ENCODE measurements at places on chromosomes 3 and 15. TPM values are rescaled to one million over a fixed set of nuclear protein-coding genes. Genes with fewer than 3 reads are reported as not detected.

The SI gene
- not detected for total RNA-seq

The PARL gene
- 33.5 TPM for total RNA-seq

The ITGA11 gene
- 16.6 TPM for total RNA-seq

The BSN gene
- total RNA-seq, result 0.48 TPM

The ALDH1A2 gene
- 36.0 TPM for total RNA-seq

The CFAP91 gene
- total RNA-seq, result 2.6 TPM

The CACNA1D gene
- 23.5 TPM for total RNA-seq

The IQCB1 gene
- 41.1 TPM for total RNA-seq

The SNAP23 gene
- 94.3 TPM for total RNA-seq

The EFHB gene
- total RNA-seq, result not detected

DNA sequence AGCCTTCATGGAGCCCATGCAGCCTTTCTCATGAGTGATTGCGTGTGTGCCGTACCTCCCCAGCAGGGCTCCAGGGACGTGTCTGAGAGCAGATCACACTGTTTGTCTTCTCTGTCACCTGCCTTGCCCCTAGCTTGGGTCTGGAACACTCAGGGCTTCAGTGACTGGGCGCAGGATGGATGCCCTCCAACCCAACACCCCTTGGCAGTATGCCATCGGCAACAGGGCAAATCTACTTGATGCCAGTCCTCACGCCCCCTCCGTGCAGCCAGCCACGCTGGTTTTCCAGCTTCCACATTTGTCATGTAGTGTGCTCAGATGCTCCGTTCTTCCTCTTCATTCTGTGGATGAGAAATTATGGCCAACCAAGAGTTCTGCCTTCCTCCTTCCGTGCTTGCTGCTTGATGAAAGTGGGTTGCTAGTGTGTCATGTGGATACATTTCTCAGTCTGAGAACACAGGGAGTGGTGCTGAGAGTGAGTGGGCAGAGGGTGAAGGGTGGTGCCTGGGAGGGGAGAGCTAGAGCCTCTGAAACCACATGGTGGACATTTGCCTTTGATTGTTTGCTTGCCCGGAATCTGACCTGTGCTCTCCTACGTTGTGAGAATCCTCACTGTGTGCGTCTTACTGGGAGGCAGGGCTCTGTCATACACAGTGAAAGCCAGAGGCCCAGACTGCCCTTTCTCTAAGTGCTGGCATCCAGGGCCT is 97.2 kb downstream of the FAM43A start:
- no peak for DNase-seq

DNA sequence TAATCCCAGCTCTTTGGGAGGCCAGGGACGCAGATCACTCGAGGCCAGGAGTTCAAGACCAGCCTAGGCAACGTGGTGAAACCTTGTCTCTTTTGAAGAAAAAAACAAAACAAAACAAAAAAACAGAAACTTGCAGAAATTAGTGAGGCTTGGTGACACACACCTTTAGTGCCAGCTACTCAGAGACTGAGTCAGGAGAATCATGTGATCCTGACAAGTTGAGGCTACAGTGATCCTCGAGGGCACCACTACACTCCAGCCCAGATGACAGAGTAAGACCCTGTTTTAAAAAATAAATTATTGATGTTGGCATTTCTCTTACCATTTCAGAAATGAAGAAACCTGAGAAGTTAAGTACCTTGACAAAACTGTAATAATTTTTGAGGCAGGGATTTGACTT is 44.6 kb upstream of the CCNB2 start:
- DNase-seq, result no peak

DNA sequence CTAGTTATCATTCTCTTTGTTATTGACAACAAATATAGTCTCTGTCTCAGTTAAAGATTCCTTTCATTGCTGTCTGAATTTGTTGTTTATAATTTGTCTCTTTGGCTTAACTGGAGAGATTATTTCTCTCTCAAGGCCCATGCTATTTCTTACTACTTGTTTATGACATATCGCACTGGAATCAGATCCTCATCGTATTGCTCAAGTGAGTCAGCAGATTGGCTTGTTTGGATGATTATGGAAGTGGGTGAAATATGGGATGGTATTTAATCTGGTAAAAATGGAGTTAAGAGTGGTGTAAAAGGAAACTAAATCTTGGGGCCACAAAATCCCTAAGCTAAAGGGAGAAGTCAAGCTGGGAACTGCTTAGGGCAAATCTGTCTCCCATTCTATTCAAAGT is 613.1 kb downstream of the SI start:
- DNase-seq, result no peak

DNA sequence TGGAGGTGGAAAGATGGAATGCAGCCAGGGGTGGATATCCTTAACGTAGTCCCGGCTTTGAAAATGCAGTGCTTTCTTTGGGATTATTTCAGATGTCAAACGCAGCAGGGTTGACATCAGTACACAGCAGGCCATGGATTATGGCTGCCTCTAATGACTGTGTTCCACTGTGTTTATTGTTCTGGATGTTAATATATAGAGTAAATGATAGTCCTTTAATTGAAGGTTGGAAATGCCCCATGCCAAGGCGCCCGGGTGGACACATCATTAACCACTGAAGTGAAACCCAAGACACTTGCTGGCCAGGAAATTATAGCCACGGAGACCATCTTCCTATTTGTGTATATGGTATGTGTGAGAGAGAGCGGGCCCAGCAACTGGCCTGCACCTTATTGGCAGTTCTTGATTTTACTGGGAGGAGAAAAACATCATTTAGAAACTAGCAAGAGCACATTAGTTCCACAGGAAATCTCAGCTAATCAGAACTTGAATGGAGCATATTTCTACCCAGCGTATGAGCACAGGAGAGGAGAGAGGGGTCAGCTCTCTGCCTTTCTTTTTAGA is 254.9 kb upstream of the RASGRP1 start:
- DNase-seq, result no peak

- DNase-seq, result no peak
These were observed 866.1 kb downstream of the NSUN3 start for GRCh38 chr3:94928921-94929320.

DNA sequence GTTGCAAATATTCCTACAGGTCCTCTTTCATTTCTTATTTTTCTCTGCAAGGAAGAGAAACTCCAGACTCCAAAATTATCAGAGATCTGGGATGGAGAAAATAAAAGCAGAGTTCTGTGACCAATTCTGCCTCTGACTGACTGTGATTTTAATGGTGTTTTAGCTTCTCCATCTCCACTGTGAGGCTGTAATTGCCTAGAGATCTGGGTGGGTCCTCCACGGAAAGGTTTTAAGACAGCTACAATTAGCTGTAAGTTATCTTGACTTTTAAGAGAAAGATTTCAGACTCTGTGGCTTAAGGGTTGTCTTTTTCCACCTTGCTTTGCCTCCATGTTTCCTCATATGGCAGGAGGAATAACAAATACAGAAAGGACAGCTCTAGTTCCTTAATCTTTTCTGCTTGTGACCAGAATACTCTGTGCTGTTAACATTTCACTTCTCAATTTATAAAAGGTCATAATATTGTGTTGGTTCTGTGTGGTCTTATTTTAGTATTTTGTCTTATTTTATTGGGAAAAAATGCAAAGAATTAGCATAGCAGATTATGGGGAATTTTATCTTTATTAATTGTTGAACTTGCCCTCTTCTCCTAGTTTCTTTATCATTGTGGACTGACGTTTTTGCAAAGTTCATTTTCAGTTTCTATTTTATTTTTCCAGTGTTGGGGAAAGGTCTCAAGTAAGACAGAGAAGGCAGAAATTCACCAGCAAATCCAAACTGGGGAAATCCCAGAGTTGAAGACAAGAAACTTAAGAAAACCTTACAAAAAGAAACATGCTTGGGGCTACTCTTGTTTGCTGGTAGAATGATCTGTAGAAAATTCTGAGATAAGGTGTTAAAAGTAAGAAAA is 157.9 kb downstream of the RAP2B start:
- DNase-seq, result no peak

- no peak for DNase-seq
These were observed 51.5 kb upstream of the CFAP20DC start for GRCh38 chr3:59101231-59101736.

DNA sequence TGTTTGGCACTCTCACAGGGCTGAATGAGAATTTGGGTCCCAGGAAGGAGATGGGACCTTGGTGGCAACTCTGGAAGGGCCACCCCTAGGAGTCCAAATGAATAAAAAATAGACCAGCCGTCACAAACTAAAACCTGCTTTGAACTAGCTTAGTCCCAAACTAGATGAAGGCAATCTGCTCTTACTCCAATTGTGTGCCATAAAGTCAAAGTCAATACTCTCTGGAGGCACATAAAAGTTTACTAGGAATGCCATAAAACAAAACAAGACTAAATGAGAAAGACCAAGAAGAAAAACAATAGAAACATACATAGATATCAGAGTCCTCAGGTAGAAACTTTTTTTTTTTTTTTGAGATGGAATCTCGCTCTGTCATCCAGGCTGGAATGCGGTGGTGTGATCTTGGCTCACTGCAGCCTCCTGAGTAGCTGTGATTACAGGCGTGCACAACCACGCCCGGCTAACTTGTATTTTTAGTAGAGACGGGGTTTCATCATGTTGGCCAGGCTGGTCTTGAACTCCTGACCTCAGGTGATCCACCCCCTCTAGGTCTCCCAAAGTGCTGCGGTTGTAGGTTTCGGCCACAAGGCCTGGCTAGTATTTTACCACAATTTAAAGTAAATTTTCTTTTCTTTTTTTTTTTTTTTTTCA is 8.1 kb downstream of the GOLGA6L2 start:
- no peak for DNase-seq
